ENCODE measurements at places on chromosomes 3 and 15. TPM values are rescaled to one million over a fixed set of nuclear protein-coding genes. Genes with fewer than 3 reads are reported as not detected.

DNA sequence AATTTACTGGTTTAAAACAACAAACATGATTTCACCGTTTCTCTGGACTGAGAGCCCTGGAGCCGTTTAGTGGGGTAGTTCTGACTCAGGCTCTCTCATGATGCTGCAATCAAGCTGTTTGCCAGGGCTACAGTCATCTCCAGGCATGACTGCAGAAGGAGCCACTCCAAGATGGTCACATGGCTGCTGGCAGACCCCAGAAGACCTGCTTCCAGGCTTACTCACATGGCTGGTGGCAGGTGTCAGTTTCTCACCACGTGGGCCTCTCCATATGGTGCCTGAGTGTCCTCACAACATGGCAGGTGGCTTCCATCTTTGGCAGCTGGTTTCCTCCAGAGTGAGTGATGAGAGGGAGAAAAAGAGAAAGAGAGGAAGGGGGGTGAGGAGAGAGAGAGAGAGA, 378.3 kb upstream of the RGMA start:
- H3K27ac ChIP-seq: no peak overlapping the region
- H3K27me3 ChIP-seq: no peaks in the 10 kb centered on the region
- no peaks in the 10 kb centered on the region for H3K4me1 ChIP-seq
- no peaks in the 10 kb centered on the region for H3K36me3 ChIP-seq

- no peaks in the 10 kb centered on the region for H3K4me1 ChIP-seq
- H3K27me3 ChIP-seq: no peaks in the 10 kb centered on the region
- no peaks in the 10 kb centered on the region for H3K36me3 ChIP-seq
- H3K4me3 ChIP-seq: no peak overlapping the region
- DNase-seq: no peak
- H3K27ac ChIP-seq: no peak overlapping the region
Measured at GRCh38 chr3:133119176-133119575, 81.0 kb downstream of the TMEM108 start.

- H3K4me1 ChIP-seq: no peaks in the 10 kb centered on the region
- H3K27ac ChIP-seq: no peak overlapping the region
- DNase-seq: no peak
Measured at GRCh38 chr15:80846031-80846815, 67.1 kb downstream of the CEMIP start.

DNA sequence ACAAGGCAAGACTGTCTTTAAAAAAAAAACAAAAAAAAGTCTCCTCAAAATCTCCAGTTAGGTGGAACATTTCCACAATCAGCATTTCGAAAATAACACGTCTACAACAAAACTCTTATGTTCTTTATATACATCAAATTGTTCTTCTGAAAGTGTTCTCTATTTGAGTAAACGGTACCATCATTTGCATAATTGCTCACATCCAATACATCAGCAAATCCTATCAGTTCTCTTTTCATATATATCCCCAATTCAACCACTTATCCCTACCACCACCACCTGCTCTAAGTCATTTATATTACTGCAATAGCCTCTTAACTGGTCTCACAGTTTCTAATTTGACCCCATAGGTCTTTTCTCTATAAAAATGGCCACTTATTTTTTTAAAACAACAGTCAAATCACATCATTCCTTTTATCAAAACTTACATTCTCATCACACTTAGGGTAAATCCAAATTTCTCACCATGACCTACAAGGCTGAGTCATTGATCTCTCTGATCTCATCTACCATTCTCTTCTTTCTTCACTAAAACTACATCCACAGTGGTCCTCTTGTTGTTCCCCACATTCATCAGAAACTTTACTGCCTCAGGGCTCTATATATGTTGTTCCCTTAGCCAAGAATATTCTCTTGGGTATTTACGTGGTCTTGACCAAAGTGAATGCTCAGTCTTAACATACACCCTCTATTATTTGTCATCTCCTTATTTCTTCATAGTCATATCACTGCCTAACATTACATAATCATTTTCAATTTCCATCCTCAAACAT, 237.0 kb downstream of the SCAPER start:
- H3K4me1 ChIP-seq: no peaks in the 10 kb centered on the region
- no peak overlapping the region for H3K4me3 ChIP-seq
- DNase-seq: no peak
- H3K27ac ChIP-seq: no peak overlapping the region
- H3K36me3 ChIP-seq: no peaks in the 10 kb centered on the region

- no peaks in the 10 kb centered on the region for H3K27me3 ChIP-seq
- no peaks in the 10 kb centered on the region for H3K36me3 ChIP-seq
- H3K4me3 ChIP-seq: no peak overlapping the region
- no peak overlapping the region for H3K27ac ChIP-seq
Measured at GRCh38 chr3:73727117-73727821, 102.5 kb upstream of the PDZRN3 start.

DNA sequence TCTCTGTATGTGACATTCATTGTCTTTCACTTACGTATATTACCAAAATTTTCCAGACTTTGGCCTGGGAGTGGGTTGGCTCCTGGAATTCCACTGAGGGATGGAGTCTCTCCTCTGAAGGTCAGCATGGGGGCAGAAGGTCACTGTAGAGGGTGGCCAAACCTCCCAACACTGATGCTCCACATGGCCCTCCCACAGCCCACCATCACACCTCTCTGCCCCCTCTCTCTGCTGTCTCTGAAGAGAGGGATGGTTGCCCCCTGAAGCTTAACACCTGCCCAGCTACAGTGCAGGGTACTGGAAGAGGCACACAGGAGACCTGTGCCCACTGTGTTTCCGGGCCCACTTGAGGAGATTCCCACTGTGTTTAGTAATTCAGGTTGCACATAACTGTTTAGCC, 52.2 kb downstream of the CMTM6 start:
- no peak overlapping the region for H3K4me3 ChIP-seq
- no peaks in the 10 kb centered on the region for H3K36me3 ChIP-seq
- no peak for DNase-seq
- H3K27me3 ChIP-seq: no peaks in the 10 kb centered on the region
- H3K4me1 ChIP-seq: no peaks in the 10 kb centered on the region

The GRK7 gene
- total RNA-seq: not detected

The PLA2G4E gene
- total RNA-seq: not detected

DNA sequence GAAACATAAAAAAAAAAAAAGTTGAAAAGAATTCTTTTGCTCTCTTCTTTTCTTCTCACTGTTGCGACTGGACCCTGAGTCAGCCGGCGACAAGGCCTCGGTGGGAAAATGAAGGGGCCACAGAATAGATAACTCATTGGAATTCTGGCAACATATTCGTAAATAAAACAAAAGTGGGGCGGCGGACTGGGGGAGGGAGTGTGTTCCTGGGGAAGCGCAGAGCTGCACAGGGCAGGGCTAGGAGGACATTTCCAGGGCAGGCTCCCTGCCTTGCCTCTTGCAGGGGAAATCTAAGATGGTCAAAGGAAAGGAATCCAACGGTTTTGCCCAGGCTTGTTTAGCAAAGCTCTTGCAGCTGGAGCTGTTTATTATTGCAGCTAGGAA, 1042.8 kb upstream of the NR2F2 start:
- no peaks in the 10 kb centered on the region for H3K27me3 ChIP-seq
- DNase-seq: peak; percentile 51
- no peak overlapping the region for H3K4me3 ChIP-seq
- H3K36me3 ChIP-seq: no peaks in the 10 kb centered on the region

DNA sequence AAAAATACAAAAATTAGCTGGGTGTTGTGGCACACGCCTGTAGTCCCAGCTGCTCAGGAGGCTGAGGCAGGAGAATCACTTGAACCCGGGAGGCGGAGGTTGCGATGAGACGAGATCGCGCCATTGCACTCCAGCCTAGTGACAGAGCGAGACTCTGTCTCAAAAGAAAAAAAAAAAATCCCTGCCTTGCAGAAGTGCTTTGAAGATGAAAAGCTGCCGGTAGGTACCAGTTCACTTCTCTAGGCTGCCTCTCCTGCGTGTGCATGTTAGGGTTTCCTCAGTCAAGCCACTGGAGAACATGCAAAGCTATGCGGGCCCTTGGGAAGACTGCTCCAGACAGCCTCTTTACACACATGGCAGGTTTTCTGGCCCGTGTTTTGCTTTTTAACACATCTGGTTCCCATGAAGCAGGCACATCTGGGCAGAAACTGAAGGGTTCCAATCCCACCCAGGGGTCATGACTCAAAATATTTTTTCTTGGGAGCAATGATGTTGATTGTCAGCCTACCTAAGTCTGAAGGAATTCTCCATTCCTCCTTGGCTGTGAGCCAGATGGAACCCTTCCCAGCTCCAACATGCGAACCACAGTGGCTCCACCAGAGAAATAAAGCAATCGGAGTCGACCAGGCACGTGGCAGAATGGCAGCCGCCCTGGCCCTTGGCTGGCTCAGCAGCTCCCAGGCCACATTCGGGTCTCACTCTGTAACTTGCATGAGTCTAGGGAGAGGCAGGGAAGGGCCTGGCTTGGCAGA, 29.6 kb downstream of the MGLL start:
- no peak overlapping the region for H3K27ac ChIP-seq
- peaks cover 10% of the 10 kb centered on the region for H3K4me1 ChIP-seq
- peaks cover 2% of the 10 kb centered on the region for H3K36me3 ChIP-seq
- H3K4me3 ChIP-seq: no peak overlapping the region

- H3K27ac ChIP-seq: no peak overlapping the region
- no peak for DNase-seq
- H3K4me1 ChIP-seq: no peaks in the 10 kb centered on the region
- H3K27me3 ChIP-seq: no peaks in the 10 kb centered on the region
- no peaks in the 10 kb centered on the region for H3K36me3 ChIP-seq
Measured at GRCh38 chr15:68982976-68983563, 31.4 kb upstream of the NOX5 start.

GRCh38 chr3:48561045-48561736, 2.4 kb downstream of the UCN2 start:
- H3K27me3 ChIP-seq: no peaks in the 10 kb centered on the region
- peak; percentile 75 for DNase-seq
- H3K4me1 ChIP-seq: peaks cover 28% of the 10 kb centered on the region
- H3K27ac ChIP-seq: no peak overlapping the region
